ENCODE measurements at places on chromosomes 3 and 15.

DNA sequence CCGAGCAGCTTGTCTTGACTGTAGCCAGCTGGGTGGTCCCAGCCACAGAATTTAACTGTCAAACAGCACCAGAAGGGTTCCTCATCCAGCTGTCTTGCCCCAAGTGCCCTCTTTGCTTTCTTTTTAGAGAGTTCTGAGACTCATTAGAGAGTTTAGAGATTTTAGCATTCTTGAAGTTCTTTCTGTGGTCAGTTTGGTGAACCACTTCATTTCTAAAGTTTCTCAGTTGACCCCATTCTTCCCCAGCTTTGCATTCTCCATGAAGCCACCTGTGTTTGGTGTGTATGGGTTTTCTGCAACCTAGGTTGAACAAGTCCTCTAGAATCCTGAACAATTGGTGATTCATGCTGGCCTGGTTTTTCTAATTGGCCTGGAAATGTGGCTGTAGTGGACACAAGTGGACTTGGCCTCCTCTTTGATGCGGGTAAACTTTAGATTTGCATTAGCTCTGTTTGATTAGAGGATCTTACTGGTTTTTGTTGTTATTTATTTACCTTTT, 33.7 kb downstream of the FLNB start:
- no peak for DNase-seq

DNA sequence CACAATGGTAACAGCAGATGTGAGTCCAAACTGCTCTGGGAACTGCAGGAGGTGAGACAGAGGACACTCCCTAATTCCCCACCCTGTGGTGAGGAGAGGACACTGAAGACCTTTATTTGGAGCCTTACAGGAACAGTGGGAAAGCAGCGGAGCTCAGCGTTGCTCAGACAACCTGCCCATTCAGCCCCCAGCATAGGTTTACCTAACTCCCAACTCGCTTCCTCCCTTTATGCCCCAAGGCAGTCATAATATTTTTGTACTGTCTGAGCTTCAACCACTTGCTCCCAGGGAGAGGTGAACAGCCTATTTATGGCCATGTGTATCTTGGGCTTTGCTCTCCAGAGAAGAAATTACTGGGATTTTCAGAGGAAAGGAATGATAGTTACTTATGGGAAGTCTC, 34.1 kb downstream of the SHC4 start:
- no peak for DNase-seq

DNA sequence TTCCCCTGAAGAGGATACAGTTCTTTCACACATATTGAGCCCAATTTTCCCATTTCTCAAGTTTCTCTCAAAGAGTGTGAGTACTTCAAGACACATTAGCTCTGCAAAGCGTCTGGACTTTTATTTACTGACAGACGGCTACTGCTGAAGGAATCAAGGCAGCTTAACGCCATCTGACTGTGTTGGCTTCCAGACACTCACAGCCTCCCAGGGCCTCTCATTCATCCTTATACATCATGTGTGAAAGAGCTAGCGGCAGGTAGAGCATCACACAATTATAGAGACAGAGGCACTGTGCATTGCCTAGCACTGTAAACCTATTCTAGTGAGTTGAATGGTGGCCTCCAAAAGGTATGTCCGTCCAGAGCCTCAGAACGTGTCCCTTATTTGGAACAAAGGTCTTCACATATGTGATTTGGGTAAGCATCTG, 284.1 kb upstream of the STT3B start:
- DNase-seq, result no peak

DNA sequence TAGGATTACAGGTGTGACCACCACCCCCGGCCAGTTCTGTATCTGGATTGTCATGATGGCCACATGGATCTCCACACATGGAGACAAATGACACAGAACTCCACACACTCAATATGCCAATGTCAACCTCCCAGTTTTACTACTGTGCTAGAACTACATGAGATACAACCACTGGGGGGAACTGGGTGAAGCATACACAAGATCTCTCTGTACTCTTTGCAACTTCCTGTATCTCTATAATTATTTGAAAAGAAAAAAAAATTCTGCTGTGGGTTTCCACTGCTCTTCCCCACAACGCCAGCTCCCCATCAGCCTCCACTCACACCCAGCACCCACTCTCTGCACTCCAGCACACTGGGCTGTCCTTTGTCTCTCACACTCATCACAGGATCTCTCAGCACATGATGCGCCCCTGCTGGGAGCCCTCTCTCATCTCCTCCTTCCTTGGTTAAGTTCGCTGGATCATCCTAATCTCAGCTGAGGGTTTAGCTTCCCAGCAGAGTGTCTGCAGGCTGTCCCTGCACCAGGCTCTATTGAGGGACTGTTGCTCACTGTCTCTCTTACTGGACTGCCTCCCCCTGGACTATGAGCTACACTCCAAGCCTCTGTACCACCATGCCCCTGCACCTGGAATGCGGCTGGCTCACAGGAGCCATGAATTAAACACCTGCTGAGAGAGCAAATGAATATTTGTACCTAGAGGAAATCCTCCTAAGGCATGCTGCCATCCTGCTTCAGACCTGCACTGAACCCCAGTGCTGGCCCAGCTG, 10.7 kb upstream of the RAB43 start:
- DNase-seq, result no peak

GRCh38 chr15:72916897-72917296, 133.3 kb upstream of the ADPGK start:
- no peak for DNase-seq

- DNase-seq, result no peak
Measured at GRCh38 chr15:29331071-29331470, 61.4 kb upstream of the NSMCE3 start.

- no peak for DNase-seq
Measured at GRCh38 chr3:101829437-101829830, 19.9 kb upstream of the NFKBIZ start.

- DNase-seq, result no peak
Measured at GRCh38 chr3:158531334-158531733, 39.7 kb upstream of the MLF1 start.

DNA sequence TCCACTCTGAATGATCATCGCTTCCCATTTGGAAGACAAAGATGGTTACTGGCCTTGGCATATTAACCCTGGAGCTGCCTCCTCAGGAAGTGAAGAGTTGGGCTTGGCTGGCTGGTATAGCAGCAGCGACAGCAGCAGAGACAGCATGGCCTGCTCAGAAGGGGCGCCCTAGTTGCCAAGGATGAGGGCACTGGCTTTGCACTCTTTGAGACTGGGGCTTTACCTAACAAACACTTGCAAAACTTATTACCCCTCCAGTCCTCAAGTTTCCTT, 68.5 kb upstream of the RBP1 start:
- DNase-seq, result no peak

GRCh38 chr15:36884518-36884875, 215.9 kb downstream of the MEIS2 start:
- DNase-seq, result no peak

- DNase-seq, result no peak
Measured at GRCh38 chr3:11228041-11228440, 44.2 kb upstream of the ATG7 start.

- DNase-seq, result no peak
Measured at GRCh38 chr3:34844323-34844620, 795.1 kb upstream of the ARPP21 start.

DNA sequence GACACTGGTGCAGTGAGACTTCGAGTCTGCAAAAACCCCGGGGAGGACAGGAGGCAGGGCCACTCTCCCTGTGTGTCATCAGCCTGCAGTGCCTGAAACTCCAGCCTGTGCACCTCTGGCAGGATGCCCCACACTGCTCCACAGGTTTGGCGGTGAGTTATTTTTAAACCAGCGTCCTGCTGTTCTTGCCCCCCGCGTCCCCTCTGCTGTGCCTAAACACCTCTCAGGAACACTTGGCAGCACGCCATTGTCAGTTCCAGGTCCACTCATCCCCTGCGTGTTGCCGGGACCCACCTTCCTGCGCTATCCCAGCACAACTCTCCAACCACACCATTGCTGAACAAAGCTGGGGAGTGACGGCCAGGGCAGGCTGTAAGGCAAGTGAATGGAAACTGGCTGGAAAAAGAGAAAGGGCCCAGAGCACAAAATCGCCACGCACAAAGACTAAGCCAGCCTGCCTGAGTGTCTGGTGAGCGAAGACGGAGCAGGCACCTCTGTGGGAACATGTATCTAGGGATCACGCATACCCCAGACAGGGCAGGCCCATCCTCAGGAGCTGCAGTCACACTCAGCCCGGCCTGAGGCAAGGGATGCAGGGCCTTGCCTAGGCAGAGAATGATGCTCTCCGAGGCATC, 3.1 kb upstream of the PLA2G4F start:
- DNase-seq, result peak; percentile 78

- DNase-seq, result no peak
Measured at GRCh38 chr3:197376020-197376419, 77.6 kb upstream of the DLG1 start.

- no peak for DNase-seq
Measured at GRCh38 chr3:195110647-195111318, 160.2 kb downstream of the XXYLT1 start.

DNA sequence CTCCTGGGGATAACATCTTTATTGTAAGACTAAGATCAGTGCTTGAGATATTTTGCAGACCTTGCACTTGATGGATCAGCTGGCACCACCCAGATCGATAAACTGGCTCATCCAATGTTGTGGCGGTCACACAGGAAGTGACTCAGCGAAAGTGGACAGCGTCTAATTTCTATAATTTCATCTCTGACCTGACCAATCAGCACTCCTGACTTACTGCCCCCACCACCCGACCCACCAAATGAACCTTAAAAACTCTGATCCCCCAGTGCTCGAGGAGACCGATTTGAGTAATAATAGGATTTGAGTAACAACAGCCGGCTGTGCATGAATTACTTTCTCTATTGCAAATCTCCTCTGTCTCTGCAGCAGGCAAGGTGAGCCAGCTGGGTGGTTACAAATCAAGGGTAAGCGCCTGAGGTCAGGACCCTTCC, 62.7 kb upstream of the RNU6-1 start:
- DNase-seq, result no peak

DNA sequence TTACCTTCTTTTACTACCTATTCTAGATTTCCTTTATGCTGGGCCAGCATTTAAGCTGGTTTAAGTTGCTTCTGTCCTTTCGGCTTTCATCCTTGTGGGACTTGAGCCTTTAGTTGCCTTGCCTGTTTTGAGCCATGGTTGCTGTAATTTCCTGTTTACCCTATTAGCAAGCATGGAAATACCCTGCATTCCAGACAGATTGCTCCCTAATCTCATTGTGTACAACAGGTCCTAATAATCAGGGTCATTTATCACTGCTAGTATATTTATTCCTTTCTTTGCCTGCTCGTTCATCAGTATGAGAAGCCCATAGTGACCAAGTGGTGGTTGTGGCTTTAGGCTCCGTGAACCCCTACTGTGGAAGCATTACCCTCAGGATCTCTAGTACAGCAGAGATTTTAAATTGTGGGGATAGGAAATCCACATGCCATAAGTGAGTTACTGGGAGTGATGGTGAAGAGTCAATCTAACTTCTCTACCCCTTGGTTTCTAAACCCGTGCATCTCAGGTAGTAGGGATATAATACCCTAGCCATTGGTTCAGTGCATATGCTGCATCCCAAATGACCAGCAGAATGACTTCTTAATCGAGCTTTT, 31.9 kb downstream of the NCK1 start:
- no peak for DNase-seq
